Activated CD4-positive, alpha-beta T cell treated with anti-CD3 and anti-CD28 coated beads, Interleukin-2, amount 50 U/mL, for 24 hours (primary cell): ENCODE measurements at places on chromosomes 13 and 19.

DNA sequence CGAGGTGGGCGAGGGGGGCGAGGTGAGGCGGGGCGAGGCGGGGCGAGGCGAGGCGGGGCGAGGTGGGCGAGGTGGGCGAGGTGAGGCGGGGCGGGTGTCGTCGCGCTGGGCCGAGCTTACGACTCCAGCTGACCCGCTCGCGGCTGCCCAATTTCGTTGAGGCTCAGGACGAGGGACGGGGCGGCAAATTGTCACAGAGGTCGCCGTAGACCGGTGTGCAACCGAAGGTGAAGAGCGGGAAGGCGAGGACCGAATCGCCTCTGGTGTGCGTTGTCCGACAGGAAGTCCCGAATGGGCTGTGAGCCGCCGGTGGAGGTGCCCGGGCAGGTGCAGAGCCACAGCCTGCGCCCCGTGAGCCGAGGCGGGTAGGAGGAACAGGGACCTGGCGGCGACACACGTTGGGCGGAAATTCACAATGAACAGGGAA, at the start of gene LACC1:
Gene LACC1, plus strand, starts transcription at position 150 of the 427 bp plus-strand sequence. CDS start 1,082 bp downstream, outside the sequence.
- no peak for DNase-seq

GRCh38 chr13:112648966-112649690, 40.7 kb upstream of the ATP11A start:
- no peak for DNase-seq

GRCh38 chr19:34310494-34310981, 54.5 kb upstream of the GPI start:
- DNase-seq = no peak

- no peak for DNase-seq
Measured at GRCh38 chr19:41223431-41224234, 4.6 kb downstream of the AXL start.
